ENCODE measurements at places on chromosomes 12 and 14. TPM values are rescaled to one million over a fixed set of nuclear protein-coding genes. Genes with fewer than 3 reads are reported as not detected.

MYF6 gene
- total RNA-seq, result not detected

ZFHX2 gene
- 0.04 TPM for total RNA-seq

ASPG gene
- total RNA-seq, result 0.51 TPM

RNASE1 gene
- not detected for total RNA-seq

SRSF9 gene
- 136 TPM for total RNA-seq

SERPINA12 gene
- total RNA-seq, result not detected

IGF1 gene
- total RNA-seq, result 0.20 TPM

GRCh38 chr12:51118706-51119105 lies 35.3 kb upstream of the CSRNP2 start:
- no peaks in the 10 kb centered on the region for H3K4me1 ChIP-seq
- no peak overlapping the region for H3K27ac ChIP-seq
- peaks cover 30% of the 10 kb centered on the region for H3K36me3 ChIP-seq

DNA sequence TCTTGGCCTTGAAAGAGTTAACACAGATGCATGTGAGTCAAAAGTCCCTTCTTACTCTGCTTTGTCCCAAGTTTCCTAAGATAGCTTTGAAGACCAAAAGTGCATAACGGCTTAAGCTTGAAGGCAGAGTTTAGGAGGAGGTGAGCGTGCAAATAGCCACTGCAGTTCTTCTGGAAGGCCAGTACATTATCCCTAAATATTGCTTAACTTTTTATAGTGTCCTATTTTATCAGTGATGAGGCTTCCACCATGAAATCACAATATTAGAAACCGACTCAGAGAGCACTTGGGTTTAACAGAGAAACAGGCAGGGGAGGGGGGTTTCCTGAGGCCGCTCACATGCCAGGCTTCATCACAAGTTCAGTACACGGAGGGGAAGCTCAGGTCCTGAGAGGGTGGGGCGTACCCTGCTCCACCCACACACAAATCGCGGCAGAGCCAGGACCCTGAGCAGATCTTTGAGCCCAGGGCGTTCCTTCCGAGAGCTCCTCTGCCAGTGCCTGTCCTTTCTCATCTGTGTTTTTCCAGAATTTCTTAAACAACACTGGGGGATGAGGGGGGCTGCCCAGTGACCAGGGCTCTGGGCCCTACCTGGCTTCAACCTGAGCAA lies 26.8 kb upstream of the BDKRB2 start:
- no peak overlapping the region for H3K4me3 ChIP-seq
- DNase-seq, result no peak
- H3K4me1 ChIP-seq, result no peaks in the 10 kb centered on the region
- H3K27me3 ChIP-seq, result no peaks in the 10 kb centered on the region
- H3K27ac ChIP-seq, result no peak overlapping the region

DNA sequence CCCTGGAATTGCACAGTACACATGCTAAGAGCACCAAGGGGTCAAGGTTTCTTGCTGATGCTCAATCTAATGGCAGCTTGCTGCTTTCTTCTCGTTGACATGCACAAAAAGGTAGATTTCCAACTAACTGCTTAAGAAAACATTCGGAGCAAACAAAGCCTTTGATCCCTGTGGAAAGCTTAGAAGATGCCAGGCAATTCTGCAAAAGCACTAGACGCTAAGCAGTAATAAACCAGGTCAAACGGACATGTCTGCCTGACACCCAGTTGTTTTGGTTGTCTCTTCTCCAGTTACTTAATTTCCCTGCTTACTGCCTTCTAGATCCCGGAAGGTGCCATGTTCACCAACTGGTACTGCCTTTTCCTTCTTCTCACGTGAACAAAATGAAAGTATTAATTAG lies 100.5 kb upstream of the TMCC3 start:
- H3K27ac ChIP-seq, result no peak overlapping the region

- no peak overlapping the region for H3K4me3 ChIP-seq
- H3K27ac ChIP-seq, result no peak overlapping the region
- no peaks in the 10 kb centered on the region for H3K27me3 ChIP-seq
- DNase-seq, result no peak
Measured at GRCh38 chr14:54221971-54222370, 174.8 kb upstream of the CDKN3 start.

- no peaks in the 10 kb centered on the region for H3K27me3 ChIP-seq
- H3K36me3 ChIP-seq, result no peaks in the 10 kb centered on the region
- no peak overlapping the region for H3K4me3 ChIP-seq
- H3K4me1 ChIP-seq, result no peaks in the 10 kb centered on the region
- H3K27ac ChIP-seq, result no peak overlapping the region
- no peak for DNase-seq
Measured at GRCh38 chr12:84692071-84692470, 220.5 kb downstream of the SLC6A15 start.

DNA sequence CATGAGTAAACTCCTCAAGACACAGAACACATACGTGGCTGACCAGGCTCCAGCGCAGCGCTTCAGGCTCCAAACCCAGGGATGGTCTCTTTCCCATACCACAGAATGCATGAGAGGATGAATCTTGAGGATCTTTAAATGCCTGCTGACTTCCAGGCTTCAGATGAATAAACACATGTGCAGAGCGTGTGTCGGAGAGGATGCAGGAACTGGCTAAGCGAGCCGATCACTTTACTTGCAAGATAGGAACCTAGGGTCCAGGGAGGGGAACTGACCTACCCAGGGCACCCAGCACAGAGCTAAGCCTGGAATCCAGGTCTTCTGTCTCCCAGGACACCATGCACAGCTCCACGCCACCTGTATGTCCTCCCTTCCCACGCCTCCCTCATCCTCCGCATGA lies 209.8 kb downstream of the BCL11B start:
- H3K27ac ChIP-seq, result no peak overlapping the region
- no peak overlapping the region for H3K4me3 ChIP-seq
- no peak for DNase-seq
- H3K4me1 ChIP-seq, result no peaks in the 10 kb centered on the region

DNA sequence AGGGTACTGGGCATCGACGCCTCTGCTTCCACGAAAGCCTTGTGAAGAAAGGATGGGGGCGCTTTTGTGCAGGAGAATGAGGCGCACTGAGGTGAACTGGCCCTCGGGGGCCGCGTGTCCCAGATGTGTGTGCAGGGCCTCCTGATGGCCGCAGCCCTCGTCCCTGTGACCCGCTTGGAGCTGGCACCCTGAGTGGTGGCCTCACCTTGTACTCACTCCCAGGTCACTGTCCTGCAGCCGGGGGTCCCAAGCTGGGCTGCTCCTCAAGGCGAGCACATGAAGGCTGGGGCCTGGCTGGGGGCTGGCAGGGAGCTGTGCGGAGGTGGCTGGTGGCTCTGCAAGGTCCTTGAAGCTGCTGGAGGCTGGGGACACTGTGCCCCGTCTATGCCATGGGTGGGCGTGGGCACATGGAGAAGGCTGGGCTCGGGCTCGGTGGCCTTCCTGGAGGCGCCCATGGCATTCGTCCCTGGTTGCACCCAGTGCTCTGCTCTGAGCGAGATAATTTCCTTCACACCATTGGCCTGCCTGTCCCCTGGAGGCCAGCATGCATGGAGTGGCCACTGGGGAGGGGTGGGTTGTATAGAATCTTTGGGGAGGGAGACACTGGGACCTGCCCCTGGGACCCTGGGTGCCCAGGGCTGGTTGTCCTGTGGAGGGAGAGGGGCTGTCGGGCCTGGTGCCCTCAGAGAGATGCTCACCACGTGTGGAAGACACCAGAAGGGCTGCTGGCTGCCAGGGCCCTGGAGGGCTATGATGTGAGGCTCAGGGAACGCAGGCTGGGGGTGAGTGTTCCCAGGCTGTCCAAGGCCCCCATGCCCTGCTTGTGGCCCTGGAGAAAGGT lies 79.3 kb downstream of the TMEM121 start:
- H3K4me3 ChIP-seq, result no peak overlapping the region
- H3K36me3 ChIP-seq, result no peaks in the 10 kb centered on the region
- H3K27me3 ChIP-seq, result peaks cover 10% of the 10 kb centered on the region

GRCh38 chr12:64008596-64008995 lies 164.1 kb downstream of the SRGAP1 start:
- no peaks in the 10 kb centered on the region for H3K36me3 ChIP-seq
- no peak for DNase-seq
- no peak overlapping the region for H3K4me3 ChIP-seq
- peaks cover 20% of the 10 kb centered on the region for H3K4me1 ChIP-seq
- H3K27ac ChIP-seq, result no peak overlapping the region

DNA sequence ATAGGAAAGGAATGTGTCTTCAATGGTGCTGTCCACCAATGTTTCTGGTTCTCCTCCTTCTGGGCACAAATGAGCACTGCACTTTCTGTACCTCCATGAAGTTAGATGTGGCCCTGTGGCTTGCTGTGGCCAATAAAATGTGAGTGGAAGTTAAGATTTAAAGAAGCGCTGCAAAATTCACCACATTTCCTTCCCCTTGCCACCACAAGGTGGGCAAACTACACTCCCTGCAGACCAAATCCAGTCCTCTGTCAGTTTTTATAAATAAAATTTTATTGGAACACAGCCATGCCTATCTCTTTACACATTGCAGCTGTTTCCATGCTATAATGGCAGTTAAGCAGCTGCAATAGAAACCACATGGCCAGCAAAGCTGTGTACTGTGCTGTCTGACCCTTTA lies 141.4 kb upstream of the TMPO start:
- peak; percentile 86 for DNase-seq
- H3K4me1 ChIP-seq, result peaks cover 31% of the 10 kb centered on the region
- H3K36me3 ChIP-seq, result no peaks in the 10 kb centered on the region
- H3K27me3 ChIP-seq, result no peaks in the 10 kb centered on the region
- no peak overlapping the region for H3K4me3 ChIP-seq

GRCh38 chr14:105430565-105430964 lies 10.9 kb downstream of the MTA1 start:
- no peak for DNase-seq
- no peaks in the 10 kb centered on the region for H3K27me3 ChIP-seq
- no peak overlapping the region for H3K4me3 ChIP-seq
- H3K4me1 ChIP-seq, result no peaks in the 10 kb centered on the region
- peaks cover 73% of the 10 kb centered on the region for H3K36me3 ChIP-seq

DNA sequence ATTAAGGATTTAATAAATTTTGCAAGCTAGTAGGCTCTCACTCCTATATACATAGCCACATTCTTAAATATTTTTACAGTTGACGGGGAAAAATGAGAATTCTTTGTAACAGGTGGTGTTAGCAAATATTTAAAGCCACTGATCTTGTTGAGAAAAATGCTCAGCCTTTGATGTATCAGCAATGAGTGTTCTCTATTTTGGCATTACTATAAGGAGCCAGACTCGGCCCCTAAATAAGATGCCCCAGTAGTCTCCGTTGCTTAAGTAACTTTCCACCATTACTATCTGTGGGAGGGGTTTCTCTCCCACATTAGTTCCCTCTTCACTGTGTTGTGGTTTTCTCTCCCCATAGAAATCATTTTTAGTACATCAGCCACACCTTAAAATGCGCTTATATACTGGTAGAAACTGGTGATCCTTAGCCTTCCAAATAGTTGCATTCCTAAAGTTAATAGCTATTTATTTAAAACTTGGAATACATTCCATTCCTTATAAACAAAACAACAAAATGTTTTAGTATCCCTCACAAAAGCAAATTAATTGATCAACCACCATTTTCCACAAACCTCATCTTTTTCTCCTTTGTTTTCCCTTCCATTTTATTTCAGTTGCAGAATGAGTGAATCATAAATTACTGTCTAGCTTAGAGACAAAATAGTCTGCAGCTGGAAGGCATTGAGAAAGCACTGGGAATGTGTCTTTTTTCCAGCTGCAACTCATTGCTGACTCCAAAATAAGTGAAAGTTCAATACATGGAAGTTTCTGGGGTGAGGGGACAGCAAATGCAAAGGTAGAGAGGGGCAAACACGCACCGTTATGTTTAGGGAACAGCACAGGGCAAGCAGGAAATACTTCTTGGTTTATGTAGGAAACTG lies 84.7 kb upstream of the FERMT2 start:
- H3K27ac ChIP-seq, result no peak overlapping the region
- no peaks in the 10 kb centered on the region for H3K27me3 ChIP-seq
- peaks cover 48% of the 10 kb centered on the region for H3K36me3 ChIP-seq
- DNase-seq, result no peak

DNA sequence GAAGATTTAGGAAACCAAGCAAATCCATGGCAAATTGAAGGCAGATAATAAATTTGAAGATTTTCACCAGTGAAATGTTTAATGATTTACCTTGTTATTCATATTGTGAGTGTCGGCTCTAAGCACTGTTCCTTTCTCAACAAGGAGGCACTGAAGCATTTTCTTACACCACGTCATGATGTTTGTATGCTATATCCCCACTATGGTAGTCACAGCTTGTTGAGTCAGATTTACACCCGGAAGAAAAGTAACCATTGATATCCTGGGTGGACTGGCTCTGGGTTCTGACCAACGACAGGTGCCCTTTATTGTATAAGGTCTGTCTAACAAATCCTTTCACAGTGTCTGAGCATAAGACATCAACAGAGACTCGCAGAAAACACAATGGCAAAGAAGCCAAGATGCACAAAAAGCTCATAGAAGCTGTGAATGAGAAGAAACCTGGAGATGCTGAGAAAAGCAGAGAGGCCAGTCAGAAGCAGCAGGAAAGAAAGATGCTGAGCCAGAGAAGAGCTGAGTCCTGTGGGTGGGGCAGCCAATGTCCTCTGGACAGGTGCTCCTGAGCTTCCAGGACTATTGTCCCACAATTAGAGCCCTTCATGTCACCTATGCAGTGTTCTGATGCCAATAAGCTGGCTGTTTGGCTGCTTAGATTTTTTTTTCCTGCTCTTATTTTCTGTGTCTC lies 49.7 kb upstream of the ARHGAP5 start:
- H3K4me3 ChIP-seq, result no peak overlapping the region
- H3K36me3 ChIP-seq, result no peaks in the 10 kb centered on the region
- H3K27ac ChIP-seq, result no peak overlapping the region

DNA sequence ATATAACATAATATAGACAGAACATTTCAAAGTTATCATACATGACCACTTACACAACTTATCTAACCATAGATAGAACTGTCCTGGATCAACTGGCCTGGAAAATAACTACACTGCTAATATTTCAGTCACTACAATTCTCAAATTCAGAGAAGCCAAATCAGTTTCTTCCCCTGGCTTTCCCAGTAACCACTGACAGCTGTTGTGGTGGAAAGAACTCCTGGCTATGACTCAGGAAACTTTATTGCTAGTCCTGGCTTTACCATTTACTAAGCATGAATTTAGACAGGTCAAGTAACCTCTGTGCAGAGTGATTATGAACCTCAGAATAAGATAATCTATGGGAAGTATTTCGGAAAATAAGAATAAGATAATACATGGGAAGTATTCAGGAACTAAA lies 244.9 kb upstream of the DIO2 start:
- no peaks in the 10 kb centered on the region for H3K36me3 ChIP-seq
- peak overlapping the region; percentile 42 for H3K27ac ChIP-seq
- peak; percentile 84 for DNase-seq
- H3K27me3 ChIP-seq, result no peaks in the 10 kb centered on the region

DNA sequence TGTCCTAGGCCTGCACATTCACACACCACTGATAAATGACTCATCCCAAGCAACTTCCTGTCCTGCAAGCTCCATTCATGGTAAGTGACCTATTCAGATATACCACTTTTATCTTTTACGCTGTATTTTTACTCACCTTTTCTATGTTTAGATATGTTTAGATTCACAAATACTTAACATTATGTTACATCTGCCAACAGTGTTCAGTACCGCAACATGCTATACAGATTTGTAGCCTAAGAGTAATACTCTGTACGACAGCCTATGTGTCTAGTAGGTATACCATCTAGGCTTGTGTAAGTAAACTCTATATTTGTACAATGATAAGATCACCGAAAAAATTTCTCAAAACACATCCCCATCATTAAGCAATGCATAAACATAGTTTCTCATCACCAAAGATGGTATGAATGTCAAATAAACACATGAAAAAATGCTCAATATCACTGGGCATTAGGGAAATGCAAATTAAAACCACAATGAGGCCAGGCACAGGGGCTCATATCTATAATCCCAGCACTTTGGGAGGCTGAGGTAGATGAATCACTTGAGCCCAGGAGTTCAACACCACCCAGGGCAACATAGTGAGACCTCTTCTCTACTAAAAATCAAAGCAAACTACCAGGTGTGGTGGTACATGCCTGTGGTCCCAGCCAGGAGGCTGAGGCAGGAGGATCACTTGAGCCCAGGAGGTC lies 20.7 kb downstream of the ATXN2 start:
- no peaks in the 10 kb centered on the region for H3K27me3 ChIP-seq
- H3K36me3 ChIP-seq, result peaks cover 7% of the 10 kb centered on the region
- no peak for DNase-seq
- H3K4me3 ChIP-seq, result no peak overlapping the region

Data from SJCRH30 (cell line).